ENCODE measurements at places on chromosomes 11 and 22. TPM values are rescaled to one million over a fixed set of nuclear protein-coding genes. Genes with fewer than 3 reads are reported as not detected.

The GP1BB gene
- total RNA-seq = not detected

GRCh38 chr11:126588630-126589491, 233.4 kb downstream of the ST3GAL4 start:
- DNase-seq = no peak

DNA sequence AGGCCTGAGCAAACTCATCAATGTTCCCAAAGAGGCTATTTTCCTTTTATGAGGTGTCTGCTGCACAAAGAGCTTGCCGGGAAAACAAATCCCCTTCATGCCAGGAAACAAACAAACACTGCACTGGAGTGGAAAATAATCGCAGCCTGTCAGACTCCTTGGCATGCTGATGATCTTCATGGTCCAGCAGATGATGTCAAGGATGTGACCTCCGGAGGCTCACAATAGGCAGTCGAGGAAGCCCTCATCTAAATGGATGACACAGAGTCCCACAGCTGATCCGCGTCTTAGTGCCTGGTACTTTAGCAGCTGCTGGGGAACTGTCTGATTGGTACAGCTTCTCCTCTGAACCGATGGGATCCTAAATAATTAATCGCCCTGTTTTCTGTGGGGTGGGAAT, 187.6 kb downstream of the TENM4 start:
- no peak for DNase-seq

DNA sequence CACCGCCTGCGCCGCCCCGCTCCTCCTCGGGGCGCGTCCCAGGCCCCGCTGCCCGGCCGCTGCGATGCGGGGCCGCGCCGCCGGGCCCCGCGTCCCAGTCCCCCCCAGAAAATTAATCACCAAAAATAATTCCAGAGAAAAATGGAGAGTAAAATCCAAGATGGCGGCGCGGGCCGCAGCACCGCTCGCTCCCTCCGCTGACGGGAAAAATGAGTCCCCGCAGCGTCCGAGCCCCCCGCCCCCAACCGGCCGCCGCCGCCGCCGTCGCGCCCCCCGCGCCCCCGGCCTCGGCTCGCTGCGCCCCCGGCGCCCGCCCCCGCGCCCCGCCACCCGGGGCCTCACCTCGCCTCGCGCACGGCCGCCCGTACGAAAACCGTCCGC, at the start of gene KMT5B:
KMT5B (minus strand) TSS at position 162 of the 381 bp plus-strand sequence. CDS start 23,220 bp downstream, outside the sequence.
- DNase-seq = peak; percentile 69

GRCh38 chr11:105610871-105611571, 1.1 kb downstream of the GRIA4 start:
- DNase-seq = no peak
